ENCODE measurements at places on chromosomes 12 and 14.
A peak's percentile ranks its signal among the peaks of the same experiment; 100 is the strongest.

- DNase-seq: no peak
These were observed 3.2 kb downstream of the SNAPC1 start for GRCh38 chr14:61765225-61765943.

DNA sequence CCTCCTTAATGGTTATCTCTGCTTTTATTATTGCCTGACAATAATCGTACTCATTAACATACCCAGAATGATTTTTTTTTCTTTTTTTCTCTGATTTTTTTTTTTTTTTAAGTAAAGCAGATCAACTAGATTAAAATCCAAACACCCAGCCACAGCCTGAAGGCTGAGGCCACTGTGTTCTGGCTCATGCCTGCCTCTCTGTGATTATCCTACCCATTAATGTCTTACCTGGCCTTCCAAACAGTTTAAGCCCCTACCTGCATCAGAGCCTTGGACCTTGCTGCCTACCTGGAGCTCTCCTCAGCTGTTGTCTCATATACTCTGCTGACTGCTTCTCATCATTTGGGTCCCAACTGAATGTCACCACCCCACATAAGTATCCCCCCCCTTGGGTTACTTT, 6.8 kb upstream of the TMED10 start:
- no peak for DNase-seq

DNA sequence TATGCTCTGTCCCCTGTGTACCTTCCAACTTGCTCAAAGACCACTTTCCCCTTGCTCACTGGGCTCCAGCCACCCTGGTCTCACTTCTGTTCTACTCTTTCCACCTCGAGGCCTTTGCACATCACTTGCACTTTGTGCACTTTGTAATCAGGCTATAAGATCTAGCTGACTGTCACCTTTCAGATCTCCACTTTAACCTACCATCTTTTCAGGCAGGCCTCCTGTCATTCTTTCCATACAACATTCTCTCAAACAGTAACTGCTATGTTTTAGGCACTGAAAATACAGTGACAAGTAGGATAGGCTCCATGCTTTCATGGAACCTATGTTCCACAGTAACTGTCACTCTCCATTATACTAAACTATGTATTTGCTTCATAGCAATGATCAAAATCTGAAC, 14.0 kb downstream of the CPM start:
- DNase-seq: peak; percentile 18

DNA sequence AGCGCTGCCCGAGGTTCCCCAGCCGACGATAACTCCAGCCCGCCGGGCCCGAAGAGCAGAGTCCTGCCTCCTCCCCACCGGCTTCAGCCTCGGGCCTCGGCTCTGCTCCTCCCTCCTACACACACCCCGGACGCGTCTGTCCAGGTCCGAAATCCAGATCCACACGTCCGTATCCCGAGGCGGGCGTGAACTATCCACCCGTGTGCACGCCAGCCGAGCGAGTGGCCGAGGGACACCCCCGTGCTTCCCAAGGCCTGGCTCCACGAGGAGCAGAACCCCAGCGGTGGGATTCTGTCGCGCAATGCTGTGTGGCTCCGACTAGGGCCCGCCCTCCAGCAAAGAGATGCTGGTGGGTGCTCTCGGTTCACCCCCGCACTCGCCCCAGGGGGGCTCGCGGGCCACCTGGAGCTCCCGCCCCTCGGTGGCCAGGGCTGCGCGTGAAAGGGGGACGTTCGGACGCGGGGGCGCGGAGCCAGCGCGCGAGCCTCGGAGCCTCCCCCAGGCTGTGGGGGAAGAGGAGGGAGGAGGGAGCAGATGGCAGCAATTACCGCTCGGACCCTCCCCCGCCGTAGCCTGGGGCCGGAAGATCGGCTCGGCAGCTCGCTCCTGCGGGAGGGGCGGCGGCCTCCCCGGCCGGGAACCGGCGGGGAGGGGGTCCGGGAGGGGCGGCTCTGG, 18.9 kb upstream of the ANKRD33 start:
- no peak for DNase-seq

DNA sequence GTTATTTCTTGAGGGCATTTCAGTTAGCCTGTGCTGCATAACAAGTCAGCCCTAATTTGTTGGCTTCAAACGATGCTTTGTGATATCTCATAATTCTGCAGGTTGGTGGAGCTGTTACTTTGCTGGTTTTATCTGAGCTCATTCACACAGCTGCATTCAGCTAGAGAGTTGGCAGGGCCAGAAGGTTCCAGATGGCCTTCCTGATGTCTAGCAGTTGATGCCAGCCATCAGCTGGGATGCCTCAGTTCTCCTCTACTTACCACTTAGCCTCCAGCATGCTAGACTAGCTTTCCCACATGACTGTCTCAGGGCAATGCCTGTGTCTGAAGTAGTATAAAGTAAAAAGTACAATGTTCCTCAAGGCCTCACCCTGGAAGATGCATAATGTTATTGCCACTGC, 130.6 kb downstream of the SLC35F4 start:
- DNase-seq: no peak

- DNase-seq: no peak
These were observed 12.1 kb downstream of the ADCK1 start for GRCh38 chr14:77812028-77812427.

Measured in T-helper 1 cell (primary cell).